BJ (cell line): ENCODE measurements at places on chromosomes 1 and 21.

DNA sequence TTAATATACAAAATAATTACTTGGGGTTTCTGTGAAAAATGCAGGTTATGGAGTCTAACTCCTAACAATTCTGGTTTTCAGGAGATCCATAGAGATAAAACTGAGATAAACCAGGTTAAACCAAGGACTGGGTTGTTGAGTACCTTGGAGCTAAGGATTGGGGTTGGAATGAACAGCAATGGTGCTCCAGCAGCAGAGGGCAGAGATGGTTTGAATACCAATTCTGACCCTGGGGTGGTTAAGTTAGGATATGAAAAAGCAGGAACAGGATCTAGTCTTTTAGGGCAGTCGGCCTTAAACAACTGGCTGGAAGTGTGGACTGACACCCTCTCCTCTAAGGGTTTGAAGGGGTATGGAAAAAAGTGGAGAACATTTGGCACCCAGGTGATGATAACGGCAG lies 53.0 kb downstream of the UROD start:
- DNase-seq, result no peak

DNA sequence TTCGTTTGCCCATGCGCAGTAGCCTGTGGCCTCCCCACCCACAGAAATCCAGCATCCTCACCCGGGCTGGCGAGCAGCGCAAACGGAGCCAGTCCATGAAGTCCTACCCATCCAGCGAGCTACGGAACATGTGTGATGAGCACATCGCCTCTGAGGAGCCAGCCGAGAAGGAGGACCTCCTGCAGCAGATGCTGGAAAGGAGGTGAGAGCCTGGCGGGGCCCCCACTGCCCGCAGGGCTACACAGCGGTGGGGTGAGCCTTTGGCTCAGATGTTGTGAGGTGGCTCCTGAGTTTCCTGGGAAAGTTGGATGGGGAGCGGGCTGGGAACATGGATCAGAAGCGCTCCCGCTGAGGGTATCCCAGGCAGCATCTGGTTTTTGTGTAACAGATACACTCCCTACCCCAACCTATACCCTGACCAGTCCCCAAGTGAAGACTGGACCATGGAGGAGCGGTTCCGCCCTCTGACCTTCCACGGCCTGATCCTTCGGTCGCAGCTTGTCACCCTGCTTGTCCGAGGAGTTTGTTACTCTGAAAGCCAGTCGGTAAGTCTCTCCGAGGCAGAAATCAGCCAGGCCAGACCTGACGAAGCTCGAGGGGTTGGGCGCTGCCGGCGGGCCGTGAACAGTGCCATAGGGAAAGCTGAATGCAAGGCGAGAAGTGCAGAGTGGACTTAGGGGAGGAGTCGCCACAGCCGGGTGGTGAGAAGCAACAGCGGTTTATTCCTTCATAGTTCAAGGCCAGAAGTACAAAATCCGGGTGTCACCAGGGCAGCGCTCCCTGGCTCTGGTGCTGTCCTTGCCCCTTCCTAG lies 10.4 kb downstream of the NPPA start:
- no peak for DNase-seq

DNA sequence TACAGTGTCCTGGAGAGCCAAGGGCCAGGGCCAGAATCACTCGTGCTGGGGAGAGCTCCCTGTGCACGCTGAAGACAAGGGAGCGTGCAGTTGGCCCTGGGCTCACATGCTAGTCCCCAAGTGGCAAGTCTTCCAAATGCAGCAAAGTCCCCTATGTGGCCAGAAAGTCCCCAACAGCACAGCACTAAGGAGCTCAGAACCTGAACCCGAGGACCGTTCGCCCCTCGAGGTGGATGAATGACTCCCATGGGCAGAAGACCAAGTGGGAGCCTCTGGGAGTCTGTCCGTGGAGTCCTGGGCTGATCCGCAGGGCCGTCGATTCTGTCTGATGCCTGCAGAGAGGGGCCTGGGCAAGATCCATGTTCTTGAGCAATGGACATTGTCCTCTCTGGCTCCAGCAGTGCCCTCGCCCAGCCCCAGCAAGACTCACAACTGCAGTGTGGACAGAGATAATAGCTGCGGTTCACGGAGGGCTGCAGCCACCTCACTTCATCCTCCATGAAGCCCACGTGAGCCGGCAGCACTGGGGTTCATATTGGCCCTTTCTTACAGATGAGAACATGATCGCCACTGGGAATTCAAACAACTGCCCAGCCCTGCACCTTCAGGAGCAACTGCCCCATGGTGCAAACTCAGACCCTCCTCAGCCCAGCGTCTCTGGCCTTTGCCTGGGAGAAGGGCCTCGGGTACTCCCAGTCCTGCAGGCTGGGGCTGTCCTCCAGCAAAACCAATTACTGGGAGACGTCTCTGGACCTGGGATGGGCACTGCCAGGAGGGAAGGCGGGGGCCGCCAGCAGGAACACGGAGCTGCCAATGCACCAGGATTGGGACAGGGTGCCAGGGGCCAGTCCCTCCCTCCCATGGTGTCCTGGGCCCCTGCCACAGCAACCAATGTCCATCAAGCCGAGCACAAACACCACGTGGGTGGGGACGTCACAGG lies 243.7 kb downstream of the NPHP4 start:
- no peak for DNase-seq

- DNase-seq, result no peak
Observed at GRCh38 chr1:149945206-149945605, 8.5 kb upstream of the MTMR11 start.

DNA sequence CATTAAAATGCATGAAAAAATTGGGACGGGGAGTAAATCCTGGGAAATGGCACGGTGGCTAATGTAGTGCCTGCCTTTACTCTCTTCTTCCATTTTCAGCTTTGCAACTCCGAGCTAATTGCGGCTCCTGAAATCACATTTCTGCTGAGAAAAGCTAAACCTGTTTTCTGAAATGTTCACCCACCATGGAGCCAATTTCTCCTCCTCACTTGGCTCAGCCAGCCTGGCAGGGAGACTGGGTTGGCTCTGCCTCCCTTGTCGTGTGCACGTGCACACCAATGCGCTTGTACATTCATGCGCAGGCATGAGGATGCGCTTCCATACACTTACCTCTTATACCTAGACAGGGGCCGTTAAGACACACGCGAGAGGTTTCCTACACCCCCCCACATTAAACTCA lies 165.4 kb downstream of the PLXNA2 start:
- no peak for DNase-seq

- no peak for DNase-seq
Observed at GRCh38 chr1:59017501-59018231, 233.8 kb upstream of the JUN start.

DNA sequence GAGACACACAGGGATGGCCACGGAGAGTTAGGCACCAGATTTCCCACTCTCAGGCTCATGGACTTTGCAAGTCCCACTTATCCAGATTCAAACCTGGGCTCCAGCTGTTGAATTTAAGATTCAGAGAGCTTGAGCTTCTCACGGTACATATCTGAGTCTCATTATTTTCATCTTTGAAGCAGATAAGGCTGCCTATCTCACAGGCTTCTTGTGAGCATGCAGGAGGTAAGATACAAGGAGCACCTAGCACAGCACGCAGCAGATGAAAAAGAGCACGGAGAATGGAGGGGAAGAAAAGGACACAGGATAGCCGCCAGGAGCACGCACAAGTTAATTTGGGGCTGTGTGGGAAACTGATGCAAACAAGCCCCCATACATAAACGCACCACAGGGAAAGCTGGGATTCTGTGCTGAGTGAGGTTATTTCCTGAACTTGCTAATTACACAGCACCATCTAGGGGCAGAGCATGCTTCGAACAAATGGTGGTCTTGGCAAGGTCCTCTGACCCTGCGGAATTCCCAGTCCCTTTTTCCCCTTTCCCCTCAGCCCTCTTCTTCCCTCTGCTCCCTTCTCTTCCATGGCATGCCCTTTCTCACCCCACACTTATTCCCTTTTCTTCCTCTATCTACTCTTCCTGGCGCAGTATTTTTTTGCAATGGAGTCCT lies 134.7 kb upstream of the VANGL1 start:
- DNase-seq, result no peak

GRCh38 chr1:204683284-204684205 lies 2.0 kb downstream of the LRRN2 start:
- no peak for DNase-seq

- no peak for DNase-seq
Observed at GRCh38 chr1:185648858-185649589, 85.2 kb upstream of the HMCN1 start.

- DNase-seq, result no peak
Observed at GRCh38 chr21:23725576-23725975, 1881.7 kb downstream of the MRPL39 start.

GRCh38 chr1:228487336-228488124 lies at the start of gene RNF187:
TSS of gene RNF187 (plus strand) at chr1:228487382.
- DNase-seq, result no peak

DNA sequence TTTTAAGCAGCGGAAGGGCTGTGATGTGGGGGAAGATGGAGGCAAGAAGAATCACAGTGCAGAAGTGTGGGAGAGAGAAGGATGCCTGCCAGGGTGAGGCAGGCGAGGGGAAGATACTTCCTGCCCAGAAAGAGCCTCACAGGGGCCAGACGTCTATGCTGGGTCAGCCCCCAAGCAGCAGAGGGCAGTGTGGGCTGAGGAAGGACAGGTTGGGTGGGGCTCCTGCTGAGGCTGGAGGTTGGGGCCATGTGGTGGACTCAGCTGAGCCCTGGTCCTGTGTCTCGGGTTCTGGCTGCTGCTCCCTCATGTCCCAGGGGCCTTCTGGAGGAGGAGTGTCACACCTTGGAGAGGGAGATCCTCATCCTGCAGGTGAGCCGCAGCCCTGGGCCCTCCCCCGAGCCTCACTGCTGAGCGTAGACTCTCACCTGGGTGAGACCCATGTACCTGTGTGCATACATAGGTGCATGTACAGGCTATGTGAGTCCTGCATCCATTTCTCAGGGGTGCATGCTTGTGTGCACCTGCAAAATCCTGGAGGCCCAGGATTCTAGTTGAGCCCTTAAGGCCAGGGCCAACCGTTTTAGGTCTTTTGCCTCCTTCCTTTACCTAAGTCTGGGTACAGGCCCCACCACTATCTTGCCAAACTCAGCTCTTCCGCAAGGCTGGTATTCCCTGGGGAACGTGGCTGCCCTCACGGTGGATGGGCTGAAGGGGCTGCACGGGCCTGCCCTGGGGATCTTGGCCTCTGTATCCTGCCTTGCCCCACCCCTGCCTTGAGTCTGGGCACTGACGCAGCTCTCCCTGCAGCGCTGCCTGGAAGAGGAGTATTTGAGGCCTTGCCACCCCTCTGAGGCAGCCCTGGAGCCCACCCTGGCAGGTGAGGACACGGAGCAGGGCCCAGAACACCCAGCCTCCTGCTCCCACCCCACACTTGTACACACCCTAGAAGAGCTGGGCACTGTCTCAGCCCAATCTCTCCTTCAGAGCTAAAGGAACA lies 3.7 kb downstream of the CCDC24 start:
- no peak for DNase-seq

DNA sequence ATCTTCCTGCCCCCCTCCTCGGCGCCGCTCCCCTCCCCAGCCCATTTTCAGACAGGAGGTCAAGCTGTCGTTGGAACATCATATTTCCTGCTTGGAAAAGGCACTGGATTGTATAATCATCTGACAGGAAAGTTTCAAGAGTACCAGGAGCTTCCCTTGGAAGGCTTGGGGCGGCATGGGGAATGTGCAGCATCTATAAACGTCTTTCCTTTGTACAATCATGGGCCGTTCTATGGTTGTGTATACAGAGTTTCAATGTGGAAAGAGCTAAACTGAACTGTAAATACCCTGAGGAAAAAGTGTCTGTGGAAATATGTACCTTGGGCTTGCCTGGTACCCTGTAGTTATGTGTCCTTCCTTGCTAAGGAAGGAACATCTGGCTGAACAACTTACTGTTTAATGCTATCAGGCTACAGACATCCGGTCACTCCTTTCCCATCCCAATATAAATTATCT lies 368.1 kb upstream of the ADGRL2 start:
- no peak for DNase-seq

GRCh38 chr1:29651684-29652665 lies 415.7 kb downstream of the PTPRU start:
- no peak for DNase-seq

GRCh38 chr1:171911506-171911905 lies 70.2 kb downstream of the DNM3 start:
- no peak for DNase-seq

- no peak for DNase-seq
Observed at GRCh38 chr1:38486085-38486484, 373.5 kb downstream of the RRAGC start.

- DNase-seq, result no peak
Observed at GRCh38 chr1:42955311-42956063, 3.2 kb downstream of the SLC2A1 start.

- DNase-seq, result no peak
Observed at GRCh38 chr1:54323324-54323739, 82.9 kb downstream of the SSBP3 start.

GRCh38 chr1:15737324-15738319 lies 1.6 kb downstream of the SLC25A34 start:
- DNase-seq, result no peak

- DNase-seq, result no peak
Observed at GRCh38 chr1:89037186-89037585, 14.5 kb upstream of the GBP3 start.
